ENCODE measurements at places on chromosomes 1 and 21.

- DNase-seq, result no peak
Observed at GRCh38 chr1:53731779-53732305, 7.1 kb downstream of the GLIS1 start.

GRCh38 chr1:206608108-206608698, 4.1 kb downstream of the EIF2D start:
- DNase-seq, result peak; percentile 22

GRCh38 chr1:14733048-14733778, 134.7 kb downstream of the KAZN start:
- DNase-seq, result no peak

DNA sequence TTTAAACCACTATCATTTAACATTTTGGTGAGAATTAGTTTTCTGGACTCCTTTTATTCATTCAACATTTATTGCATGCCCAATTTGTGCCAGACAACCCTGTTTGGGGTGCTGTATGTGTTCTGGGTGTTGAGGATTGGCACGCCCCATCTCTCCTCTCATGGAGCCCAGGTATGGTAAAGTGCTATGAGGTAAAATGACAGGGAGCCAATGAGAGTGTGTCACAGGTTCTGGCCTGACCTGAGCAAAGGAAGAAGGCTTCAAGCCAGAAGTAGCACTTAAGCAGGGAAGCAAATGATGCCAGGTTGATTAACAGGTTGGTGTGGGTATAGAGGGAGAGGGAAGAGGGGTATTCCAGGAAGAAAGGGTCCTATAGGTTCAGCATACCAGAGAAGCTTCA, 21.1 kb upstream of the SLC22A15 start:
- no peak for DNase-seq

GRCh38 chr1:8232036-8232757, 85.7 kb upstream of the SLC45A1 start:
- no peak for DNase-seq

DNA sequence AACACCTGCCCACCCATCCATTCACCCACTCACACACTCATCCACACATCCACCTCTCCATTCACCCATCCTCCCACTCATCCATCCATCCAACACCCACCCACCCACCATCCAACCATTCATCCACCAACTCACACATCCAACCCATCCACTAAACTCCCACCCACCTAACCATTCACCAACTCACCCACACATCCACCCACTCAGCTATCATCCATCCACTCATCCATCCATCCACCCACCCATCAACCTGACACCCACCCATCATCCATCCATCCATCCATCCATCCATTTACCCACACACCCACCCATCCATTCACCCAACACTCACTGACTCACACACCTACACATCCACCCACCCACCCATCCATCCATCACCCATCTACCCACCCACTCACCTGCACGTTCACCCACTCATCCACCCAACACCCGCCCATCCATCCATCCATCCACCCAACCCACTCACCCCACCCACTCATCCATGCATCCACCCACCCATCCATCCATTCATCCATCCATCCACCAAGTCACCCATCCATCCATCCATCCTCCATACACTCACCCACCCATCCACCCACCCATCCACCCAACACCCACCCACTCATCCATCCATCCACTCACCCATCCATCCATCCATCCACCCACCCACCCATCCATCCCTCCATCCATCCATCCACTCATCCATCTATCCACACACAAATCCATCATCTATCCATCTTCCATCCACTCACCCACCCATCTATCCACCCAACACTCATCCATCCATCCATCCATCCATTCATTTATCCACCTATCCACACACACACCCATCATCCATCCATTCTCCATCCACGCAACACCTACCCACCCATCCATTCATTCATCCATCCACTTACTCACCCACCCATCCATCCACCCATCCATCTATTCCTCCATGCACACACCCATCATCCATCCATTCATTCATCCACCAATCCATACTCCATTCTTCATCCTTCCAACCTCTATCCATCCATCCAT, 17.4 kb upstream of the PRDM16 start:
- no peak for DNase-seq

- DNase-seq, result no peak
Observed at GRCh38 chr1:41754540-41754939, 164.2 kb downstream of the HIVEP3 start.

DNA sequence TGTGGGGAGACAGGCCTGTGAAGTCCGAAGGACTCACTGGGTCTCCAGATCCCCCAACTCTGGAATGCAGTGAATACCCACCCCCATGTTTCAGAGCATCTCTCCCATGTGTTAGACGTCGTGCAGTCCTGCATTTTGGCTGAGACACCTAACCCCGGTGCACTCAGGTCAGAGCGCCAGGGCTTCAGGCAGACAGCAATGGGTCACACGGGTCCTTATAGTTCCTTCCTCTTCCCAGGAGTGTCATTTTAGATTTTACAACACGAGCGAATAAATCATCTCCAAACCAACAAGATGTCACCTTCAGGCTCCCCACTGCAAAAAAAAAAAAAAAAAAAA, 5.1 kb downstream of the PRRX1 start:
- no peak for DNase-seq

DNA sequence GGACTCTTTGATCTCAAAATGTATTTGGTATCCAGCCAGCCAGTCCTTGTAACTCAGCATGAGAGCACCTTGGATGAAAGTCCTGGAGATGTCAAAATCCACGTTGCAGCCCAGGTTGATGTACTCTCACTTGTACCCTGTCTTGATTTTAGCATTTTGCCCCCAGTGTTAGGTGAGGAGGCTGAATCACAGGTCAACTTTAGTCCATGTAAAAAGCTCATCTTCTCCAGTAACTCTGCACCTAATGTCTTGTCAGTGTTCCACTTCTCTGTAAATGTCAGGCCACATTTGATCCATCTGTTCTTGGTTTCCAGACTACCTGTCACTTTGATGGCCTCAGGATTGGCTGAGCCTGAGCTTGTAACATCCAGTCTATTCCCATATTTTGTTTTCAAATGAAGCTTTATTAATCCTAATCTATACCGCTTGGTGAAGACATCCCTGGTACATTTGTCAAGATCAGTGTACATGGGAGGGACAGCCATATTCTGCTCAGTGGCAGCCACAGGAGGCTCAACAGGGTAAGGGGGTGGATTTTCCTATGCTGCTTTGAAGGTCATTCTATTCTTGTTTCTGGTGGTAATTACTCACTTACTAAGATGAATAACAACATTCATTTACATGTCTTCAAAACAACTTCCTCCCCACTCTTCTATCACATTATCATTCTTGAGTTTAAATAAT, 24.1 kb upstream of the FCRL3 start:
- DNase-seq, result no peak

GRCh38 chr1:88647749-88648415, 36.2 kb upstream of the PKN2 start:
- no peak for DNase-seq

GRCh38 chr1:20569523-20570098, 17.2 kb downstream of the FAM43B start:
- DNase-seq, result no peak
